ENCODE measurements at places on chromosomes 5 and 9. TPM values are rescaled to one million over a fixed set of nuclear protein-coding genes. Genes with fewer than 3 reads are reported as not detected.

MEGF9 gene
- 3.6 TPM for total RNA-seq

OCLN gene
- total RNA-seq, result 2.1 TPM

CLK4 gene
- total RNA-seq, result 21.2 TPM

DNA sequence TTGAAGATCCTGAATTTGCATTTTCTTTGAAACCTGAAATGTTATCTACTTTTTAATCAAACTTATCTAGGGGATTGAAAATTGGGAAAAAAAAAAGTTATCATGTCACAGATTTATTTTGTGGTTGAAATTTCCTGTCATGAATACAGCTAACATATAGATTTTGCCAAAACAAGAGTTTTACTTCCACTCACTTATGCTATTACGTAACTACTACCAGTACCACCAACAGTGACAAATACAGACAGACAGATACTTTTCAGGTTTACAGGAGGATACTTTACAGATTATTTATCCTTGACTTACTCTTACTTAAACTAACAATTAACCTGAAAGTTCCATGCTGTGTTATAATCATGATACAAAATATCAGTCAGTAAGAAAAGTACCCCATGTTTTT, 6.8 kb upstream of the MRPS30 start:
- H3K27me3 ChIP-seq, result peaks cover 4% of the 10 kb centered on the region
- H3K4me3 ChIP-seq, result no peak overlapping the region
- H3K27ac ChIP-seq, result no peak overlapping the region

DNA sequence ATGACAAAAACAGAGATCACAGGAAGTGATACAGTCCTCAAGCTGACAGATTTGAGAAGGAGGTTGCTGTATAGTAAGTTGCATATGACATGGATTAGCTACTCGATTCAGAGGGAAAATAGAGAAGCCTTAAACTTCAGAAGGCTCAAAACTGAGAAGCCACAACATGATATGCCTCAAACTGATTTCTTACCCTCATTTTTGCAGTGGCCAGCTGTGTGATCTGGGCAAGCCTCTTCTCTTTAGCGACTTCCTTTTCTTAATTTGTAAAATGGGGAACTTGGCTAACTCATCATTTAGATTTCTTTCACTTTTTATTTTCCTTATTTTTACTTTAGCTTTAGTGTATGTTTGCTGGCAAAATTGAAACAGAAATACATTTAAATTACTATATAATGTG, 421.1 kb downstream of the KIF4B start:
- no peak for DNase-seq
- peaks cover 2% of the 10 kb centered on the region for H3K27me3 ChIP-seq
- H3K27ac ChIP-seq, result no peak overlapping the region
- no peak overlapping the region for H3K4me3 ChIP-seq

DNA sequence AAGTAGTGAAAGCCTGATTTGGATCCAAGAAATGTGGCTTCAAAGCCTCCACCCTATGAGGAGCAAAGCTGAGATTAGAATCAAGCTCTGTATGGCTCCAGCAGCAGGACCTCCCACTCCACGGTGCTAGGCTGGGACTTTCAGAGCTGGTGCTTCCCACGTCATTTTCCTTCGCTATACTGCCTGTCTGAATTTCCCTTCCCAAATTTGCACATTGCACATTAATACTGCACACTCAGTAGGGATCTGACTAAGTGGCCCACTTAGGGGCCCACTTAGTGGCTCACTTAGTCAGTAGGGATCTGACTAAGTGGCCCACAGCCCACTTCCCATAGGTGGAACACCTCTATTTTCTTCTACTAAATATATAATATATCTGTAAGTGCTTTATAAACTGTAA, 14.1 kb upstream of the SPDL1 start:
- H3K4me1 ChIP-seq, result no peaks in the 10 kb centered on the region
- no peak overlapping the region for H3K4me3 ChIP-seq
- DNase-seq, result no peak
- no peak overlapping the region for H3K27ac ChIP-seq
- H3K36me3 ChIP-seq, result no peaks in the 10 kb centered on the region

All from activated CD4-positive, alpha-beta T cell treated with anti-CD3 and anti-CD28 coated beads for 36 hours (primary cell).